CD4-positive, alpha-beta T cell treated with Interleukin-12 subunit alpha and Interleukin-12 subunit beta, for 1 hour (primary cell): ENCODE measurements at places on chromosomes 7 and 10.
A peak's percentile ranks its signal among the peaks of the same experiment; 100 is the strongest.

DNA sequence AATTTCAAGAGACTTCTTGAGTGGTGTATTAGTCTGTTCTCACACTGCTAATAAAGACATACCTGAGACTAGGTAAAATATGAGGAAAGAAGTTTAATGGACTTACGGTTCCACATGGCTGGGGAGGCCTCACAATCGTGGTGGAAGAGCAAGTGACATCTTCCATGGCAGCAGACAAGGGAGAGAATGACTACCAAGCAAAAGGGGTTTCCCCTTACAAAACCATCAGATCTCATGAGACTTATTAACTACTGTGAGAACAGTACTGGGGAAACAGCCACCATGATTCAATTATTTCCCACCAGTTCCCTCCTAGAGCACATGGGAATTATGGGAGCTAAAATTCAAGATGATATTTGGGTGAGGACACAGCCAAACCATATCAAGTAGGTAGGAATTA is 150.5 kb downstream of the PCDH15 start:
- DNase-seq, result no peak

- DNase-seq, result no peak
These were observed 29.9 kb downstream of the ZNF783 start for GRCh38 chr7:149291781-149292461.

DNA sequence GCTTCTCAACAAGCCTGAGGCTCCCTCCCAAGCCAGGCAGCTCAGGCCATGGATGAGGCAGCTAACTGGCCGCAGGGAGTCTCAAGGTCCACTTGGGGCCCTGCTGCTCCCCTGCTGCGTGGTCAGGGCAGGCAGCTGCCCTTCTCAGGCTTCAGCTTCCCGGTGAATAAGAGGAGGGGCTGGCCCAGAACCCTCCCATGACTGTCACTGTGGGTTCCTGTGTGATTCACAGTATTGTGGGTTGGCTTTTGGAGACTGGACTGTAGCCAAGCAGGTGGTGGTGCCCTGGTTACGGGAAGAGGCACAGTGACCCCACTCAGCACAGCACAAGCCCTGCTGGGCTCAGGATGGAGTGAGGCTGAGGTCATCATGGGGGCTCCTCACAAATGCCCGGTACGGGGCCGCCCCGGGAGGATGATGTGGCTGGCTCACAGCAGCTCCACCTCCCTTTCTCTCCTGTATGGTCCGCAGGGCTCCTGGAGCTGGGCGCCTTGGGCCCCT is 189.8 kb downstream of the HECW1 start:
- DNase-seq, result no peak

GRCh38 chr10:67602268-67602950 is 93.6 kb downstream of the CTNNA3 start:
- DNase-seq, result no peak

GRCh38 chr10:89171263-89171872 is 35.7 kb downstream of the CH25H start:
- no peak for DNase-seq

- DNase-seq, result no peak
These were observed 134.3 kb upstream of the ASAH2 start for GRCh38 chr10:50385624-50386023.

DNA sequence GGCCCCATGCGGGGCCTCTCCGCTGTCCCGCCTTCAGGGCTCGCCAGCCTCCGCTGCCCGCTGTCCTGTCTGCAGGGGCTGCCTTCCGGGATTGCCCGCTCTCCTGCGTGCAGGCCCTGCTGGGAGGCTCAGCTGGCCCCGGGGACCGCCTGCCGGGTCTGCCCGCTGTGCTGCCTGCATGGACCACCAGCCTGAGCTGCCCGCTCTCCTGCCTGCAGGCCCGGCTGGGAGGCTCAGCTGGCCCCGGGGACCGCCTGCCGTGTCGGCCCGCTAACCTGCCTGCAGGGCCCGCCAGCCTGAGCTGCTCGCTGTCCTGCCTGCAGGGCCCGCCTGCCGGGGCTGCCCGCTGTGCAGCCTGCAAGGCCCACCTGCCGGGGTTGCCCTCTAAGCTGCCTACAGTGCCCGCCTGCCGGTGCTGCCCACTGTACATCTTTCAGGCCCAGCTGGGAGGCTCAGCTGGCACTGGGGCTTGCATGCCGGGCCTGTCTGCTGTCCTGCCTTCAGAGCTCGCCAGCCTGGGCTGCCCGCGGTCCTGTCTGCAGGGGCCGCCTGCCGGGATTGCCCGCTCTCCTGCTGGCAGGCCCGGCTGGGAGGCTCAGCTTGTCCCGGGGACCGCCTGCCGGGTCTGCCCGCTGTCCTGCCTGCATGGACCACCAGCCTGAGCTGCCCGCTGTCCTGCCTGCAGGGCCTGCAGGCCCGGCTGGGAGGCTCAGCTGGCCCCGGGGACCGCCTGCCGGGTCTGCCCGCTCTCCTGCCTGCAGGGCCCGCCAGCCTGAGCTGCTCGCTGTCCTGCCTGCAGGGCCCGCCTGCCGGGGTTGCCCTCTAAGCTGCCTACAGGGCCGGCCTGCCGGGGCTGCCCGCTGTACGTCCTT is 165.1 kb downstream of the GLRX3 start:
- peak; percentile 56 for DNase-seq

DNA sequence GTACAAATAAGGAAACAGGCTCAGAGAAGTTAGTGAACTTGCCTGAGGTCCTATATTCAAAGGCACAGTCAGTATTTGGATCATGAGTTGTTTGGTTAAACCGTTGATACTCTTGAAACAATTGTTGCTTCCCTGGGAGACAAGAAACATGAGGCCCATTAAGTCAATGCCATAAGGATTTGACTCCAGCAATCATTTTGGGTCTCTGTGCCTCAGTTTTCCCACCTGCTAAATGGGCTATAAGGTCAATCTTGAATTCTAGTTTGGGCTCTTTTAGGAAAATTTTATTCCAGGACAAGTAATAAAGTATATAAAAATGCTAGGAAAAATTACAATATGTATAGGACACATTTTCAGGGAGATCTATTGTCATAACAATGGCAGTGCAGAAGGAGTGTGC is 202.1 kb downstream of the TMEM26 start:
- no peak for DNase-seq

DNA sequence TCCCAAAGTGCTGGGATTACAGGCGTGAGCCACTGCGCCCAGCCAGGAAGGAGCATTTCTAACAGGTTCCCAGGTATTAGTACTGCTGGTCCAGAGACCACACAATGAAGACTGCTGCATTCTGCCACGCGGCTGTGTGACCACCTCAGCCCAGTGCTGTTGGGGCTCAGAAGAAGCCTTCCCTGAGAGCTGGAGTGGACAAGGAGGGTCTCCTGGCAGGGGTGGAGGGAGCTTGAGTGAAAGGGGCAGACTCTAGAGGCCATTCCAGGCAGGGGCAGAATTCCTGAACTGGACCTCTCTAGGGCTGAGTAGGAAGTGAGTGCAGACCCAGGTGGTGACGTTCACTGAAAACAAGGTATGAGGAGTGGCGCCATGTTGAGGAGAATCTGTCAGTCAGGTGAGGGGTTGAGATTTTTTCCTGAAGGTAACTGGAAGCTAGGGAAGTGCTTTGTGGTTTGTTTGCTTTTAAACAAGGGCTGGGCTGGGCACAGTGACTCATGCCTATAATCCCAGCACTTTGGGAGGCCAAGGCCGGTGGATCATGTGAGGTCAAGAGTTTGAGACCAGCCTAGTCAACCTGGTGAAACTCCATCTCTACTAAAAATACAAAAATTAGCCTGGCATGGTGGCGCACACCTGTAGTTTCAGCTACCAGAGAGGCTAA is 67.6 kb downstream of the TACC2 start:
- no peak for DNase-seq

GRCh38 chr10:98466861-98467505 is 20.2 kb upstream of the HPS1 start:
- no peak for DNase-seq

DNA sequence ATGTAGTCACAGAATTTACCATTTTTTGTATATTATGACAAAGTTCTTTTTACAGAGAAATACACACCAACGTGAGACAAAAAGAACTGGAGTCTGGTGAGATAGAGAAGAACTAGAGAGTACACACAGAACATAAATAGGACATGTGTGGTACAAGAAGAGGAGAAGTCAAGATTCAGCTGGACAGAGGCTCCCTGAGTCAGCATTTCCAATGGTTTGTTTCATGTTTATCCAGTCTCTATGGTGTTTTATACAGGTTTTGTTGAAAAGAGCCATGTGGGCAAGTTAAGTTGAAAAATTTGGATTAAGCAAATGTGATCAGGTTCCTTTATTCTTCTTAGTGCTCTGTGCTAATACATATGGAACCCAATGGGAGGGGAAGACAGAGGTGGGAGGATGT is 105.5 kb upstream of the AKR1E2 start:
- no peak for DNase-seq

DNA sequence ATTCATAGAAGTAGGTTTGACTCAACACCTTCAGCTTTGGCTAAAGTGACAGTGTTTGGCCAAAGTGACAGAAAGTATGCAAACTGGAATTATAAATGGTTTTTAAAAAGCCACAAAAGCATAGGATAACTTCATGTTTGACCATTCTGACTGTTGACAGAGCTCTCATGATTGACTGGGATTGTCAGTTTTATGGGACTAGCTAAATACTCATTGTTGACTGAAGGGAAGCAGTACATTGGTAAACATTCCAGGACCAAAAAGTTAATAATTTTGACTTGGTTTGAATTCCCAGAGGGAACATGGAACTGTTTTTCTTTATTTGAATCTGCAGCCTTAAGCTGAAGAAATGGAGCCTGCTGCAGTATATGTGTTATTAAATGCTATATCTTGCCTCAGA is 84.6 kb upstream of the STEAP4 start:
- no peak for DNase-seq

GRCh38 chr10:69073026-69073425 is 14.9 kb upstream of the SRGN start:
- no peak for DNase-seq

DNA sequence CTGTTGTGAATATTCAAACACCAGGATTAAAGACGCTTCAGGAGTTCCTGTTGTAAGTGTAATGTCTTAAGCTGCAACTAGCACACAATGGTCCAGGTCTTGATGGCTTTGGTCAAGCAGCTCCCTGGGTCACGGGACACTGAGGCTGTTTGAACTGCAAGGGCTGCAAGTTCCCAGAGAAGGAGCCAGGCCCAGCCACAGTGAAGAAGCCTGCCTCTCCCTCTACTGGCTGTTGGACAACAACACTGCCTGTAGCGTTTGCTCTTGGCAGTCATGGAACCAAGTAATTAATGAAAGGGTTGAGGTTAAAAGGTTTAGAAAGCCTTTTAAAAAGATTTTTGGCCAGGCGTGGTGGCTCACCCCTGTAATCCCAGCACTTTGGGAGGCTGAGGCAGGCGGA is 31.9 kb upstream of the GUSB start:
- DNase-seq, result no peak
